Lower lobe of right lung (tissue), 2 donors: ENCODE measurements at places on chromosomes 7 and 10. TPM values are rescaled to one million over a fixed set of nuclear protein-coding genes. Genes with fewer than 3 reads are reported as not detected.
A peak's percentile ranks its signal among the peaks of the same experiment; 100 is the strongest.

NYAP1 gene
- total RNA-seq = 1.1 TPM

GIMAP5 gene
- 31.9 TPM for total RNA-seq

GRCh38 chr7:23106823-23107663, 1.5 kb downstream of the KLHL7 start:
- DNase-seq = no peak
- no peaks in the 10 kb centered on the region for H3K36me3 ChIP-seq
- H3K27ac ChIP-seq = no peak overlapping the region
- no peaks in the 10 kb centered on the region for H3K27me3 ChIP-seq
- H3K4me1 ChIP-seq = peaks cover 23% of the 10 kb centered on the region
- peak overlapping the region; percentile 92 for H3K4me3 ChIP-seq

DNA sequence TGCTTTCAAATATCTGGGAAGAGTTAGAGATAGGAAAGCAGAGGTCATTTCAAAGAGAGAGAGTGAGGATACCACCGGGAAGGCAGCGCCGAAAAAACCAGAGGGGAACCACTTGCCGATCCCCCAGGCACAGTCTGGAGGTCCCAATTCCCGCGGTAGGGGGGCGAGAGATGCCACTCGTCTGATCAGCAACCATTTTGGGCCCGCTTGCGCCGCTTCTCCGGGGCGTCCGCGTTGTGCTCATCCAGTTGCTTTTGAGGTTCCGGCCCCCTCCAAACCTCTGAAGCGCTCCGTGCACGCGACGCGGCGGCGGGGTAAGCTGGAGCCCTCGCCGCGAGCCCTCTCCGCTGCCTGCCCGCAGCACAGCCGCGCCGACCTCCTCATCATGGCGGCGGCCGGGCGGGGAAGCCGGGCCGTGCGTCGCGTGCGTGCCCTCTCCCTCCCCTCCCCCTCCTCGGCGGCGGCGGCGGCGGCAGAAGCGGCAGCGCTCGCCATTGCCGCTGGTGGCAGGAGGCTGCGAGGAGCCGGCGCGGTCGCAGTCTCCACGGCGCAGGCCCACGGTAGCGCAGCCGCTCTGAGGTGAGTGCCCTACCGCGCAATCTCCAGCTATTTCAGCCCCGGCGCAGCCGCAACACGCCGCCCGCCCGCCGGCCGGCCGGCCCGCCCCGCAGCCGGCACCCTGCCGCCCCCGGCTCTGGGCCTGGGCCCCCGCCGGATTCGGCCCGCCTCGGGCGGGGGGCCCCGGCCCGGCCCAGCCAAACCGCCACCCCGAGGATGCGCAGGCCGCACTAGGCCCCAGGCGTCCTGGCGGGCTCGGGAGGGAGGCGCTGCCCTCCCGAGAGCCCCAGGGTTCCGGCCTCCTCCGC, at the start of gene NRF1:
NRF1 (plus strand) TSS at position 475 of the 866 bp plus-strand sequence. CDS start 45,632 bp downstream, outside the sequence.
- peaks cover 46% of the 10 kb centered on the region for H3K4me1 ChIP-seq
- no peaks in the 10 kb centered on the region for H3K36me3 ChIP-seq
- peak within 1 kb of the TSS; percentile 97 for H3K27ac ChIP-seq
- DNase-seq = peak; percentile 93
- H3K27me3 ChIP-seq = no peaks in the 10 kb centered on the region

GRCh38 chr10:132602614-132603013, 65.0 kb downstream of the INPP5A start:
- H3K36me3 ChIP-seq = no peaks in the 10 kb centered on the region
- H3K27me3 ChIP-seq = no peaks in the 10 kb centered on the region
- H3K4me3 ChIP-seq = no peak overlapping the region
- no peak for DNase-seq

DNA sequence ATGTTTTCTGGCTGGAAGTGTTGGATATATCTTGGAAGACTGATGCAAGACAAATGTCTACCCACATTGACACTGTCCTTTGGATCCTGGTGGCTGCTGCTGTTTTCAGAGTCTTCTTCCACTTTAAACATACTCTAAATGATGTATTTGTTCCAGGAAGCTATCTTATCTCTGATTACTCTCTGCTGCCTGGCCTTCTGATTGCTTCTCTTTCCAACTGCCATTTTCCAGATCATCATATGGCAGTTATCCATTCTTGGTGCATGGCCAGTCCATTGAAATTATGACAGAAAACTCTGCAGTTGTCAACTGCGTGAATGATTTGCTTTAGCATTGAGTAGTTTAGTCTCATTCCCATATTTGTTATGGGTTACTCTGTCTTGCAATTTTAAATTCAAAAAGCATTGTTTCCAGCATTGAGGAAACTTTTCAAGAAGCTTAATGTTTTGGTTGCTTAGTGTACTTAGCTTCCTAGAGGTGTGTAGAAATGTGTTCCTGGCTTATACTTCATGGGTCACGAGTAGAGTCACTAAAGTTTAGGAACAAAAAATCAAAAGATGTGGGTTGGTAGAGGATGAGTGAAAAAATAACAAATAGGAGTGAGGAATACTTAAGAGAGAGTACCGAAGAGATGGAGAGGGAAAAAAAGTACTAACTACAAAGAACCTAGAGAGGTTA, 268.3 kb upstream of the MTPN start:
- no peaks in the 10 kb centered on the region for H3K4me1 ChIP-seq
- H3K27ac ChIP-seq = no peak overlapping the region
- no peaks in the 10 kb centered on the region for H3K36me3 ChIP-seq
- DNase-seq = no peak
- H3K4me3 ChIP-seq = no peak overlapping the region

DNA sequence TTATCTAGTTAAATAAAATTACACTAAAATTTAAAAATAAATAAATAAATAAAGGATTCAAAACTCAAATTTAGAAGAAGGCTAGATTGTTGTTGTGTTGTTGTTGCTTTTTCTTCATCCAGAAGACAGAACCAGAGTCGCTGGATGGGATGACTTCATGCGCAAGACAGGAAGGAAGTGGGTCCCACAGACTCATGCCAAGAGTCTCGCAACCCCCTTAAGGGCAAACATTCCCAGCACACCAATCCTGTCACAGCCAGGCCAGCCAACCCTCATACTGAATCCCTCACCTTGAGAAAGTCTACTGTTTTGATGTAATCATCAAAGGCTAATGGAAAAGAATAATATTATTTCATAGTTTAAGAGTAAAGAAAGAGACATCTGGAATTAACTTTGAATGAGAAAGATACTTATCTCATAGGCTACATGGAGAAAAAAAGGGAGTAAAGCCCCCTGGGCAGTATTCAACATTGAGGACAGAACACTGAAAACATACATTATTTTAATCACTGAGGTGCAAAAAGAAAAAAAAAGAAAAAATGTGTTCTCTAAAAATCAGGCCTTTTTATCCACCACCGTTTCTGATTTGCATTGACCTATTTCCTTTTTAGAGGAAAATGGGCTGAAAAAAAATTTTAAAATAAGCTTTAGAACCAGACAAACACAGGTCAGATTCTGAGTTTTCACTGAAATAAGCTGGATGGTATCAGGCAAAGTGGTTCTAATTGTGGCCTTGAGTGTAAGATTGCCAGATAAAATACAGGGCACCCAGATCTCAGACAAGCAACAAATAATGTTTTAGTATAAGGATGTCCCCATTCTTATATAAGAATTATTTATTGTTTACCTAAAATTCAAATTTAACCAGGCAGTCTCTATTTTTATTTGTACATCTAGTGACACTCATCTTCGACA, 826.5 kb downstream of the TNS3 start:
- DNase-seq = no peak
- no peaks in the 10 kb centered on the region for H3K36me3 ChIP-seq
- H3K4me1 ChIP-seq = peaks cover 7% of the 10 kb centered on the region
- no peaks in the 10 kb centered on the region for H3K27me3 ChIP-seq
